ENCODE measurements at places on chromosomes 4 and X. TPM values are rescaled to one million over a fixed set of nuclear protein-coding genes. Genes with fewer than 3 reads are reported as not detected.

DNA sequence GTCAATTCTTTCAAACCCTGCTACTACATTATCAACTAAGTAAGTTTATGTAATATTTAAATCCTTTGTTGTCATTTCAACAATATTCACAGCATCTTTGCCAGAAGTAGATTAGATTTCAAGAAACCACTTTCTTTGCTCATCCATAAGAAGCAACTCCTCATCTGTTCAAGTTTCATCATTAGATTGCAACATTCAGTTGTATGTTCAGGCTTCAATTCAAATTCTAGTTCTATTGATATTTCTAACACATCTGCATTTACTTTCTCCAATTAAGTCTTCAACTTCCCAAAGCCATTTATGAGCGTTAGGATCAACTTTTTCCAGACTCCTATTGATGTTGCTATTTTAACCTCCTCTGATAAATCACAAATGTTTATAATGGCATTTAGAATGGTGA lies 66.1 kb downstream of the BMP3 start:
- no peak for DNase-seq

DNA sequence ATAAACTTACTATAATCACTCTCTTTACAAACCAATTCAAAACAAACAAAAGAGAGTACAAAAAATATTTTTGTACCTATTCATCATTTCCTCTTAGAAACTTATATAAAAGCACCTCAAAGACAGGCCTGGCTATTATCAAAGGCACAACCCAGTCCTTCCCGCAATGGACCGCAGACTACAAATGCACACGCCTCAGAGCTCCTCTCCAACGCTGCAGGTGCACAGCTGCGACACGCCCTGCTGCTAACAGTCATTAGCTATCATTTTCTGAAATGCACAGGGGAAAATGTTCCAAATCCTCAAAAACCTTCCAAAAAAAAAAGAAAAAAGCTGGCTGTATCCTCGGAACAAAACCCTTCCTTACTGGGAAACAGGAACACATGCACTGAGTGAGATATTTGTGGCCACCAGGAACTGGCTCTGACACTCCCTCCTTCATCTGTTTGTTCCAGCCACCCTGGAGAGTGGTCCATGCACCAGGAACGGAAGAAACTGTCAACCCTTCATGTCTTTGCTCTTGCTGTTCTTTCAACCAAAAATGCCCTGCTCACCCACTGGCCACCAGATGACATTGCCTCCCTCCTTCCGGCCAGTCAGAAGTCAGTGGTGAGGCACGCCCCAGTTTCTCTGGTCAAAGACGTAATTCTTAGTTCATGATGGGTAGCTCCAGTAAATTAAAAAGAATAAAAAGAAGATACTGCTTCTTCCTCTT lies 16.7 kb downstream of the IRF2 start:
- DNase-seq: no peak

DNA sequence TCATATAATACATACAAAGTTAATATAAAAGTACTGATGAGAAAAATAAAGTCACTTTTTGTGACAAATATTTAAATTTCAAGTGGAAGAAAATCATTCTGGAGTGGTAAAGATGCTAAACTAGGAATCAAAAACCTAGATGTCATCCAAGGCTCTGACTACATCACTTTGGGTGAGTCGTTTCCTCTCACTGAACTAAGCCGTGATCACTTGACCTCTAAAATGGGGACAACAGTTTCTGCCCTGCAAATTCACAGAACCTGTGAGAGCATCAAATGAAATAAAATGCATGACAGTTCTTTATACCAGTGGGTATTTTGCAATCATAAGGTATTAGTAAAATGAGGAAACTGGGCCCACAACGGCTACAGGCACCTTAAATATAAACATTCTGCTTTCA lies 63.8 kb downstream of the PRDM5 start:
- DNase-seq: peak; percentile 47

The MGARP gene
- total RNA-seq: not detected

The DMRTC1B gene
- total RNA-seq: not detected

DNA sequence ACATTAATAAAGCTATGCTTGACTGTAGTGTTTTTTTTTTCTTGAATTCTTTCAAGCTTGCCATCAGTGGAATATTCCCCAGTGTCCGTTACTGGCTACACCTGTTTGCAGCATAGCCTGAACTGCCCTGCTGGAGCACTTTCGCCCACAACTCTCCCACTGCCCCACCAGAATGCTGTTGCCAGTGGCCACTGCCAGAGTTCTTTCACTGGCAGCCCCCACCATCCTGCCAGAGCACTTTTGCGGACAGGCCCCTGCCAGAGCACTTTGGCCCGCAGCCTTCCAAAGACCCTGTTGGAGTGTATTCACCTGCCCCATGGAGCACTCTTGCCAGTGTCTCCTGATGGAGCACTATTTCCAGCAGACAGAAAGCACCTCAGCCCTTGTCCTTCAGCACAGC lies 452.3 kb upstream of the GRID2 start:
- no peak for DNase-seq

DNA sequence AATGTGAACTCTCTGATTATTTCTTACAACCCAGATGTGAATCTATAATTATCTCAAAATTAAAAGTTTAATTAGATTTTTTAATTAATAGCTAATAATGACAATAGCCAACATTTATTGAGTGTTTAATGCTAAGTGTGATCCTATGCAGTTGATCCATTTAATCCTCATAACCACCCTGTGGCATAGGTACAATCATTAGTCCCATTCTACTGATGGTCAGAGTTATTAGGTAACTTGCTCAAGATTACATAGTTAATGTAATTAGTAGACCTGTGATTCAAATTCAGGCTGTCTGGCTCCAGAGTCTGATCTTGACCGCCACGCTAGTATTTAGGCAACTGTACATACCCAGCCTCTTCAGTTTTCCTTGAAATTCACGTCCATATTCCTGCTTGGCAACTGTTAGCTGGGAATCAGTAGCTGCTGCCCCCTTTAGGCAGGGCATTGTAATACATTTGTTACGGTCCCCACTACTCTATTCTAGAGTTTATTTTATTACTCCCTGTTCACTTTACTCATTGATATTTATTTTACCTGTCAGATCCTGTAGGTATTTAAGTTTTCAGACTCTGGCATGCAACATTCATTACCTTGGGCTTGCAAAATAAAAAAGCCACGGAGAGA lies 20.6 kb upstream of the TEC start:
- peak; percentile 49 for DNase-seq

GRCh38 chrX:47499293-47499692 lies 16.3 kb upstream of the ZNF41 start:
- DNase-seq: no peak

DNA sequence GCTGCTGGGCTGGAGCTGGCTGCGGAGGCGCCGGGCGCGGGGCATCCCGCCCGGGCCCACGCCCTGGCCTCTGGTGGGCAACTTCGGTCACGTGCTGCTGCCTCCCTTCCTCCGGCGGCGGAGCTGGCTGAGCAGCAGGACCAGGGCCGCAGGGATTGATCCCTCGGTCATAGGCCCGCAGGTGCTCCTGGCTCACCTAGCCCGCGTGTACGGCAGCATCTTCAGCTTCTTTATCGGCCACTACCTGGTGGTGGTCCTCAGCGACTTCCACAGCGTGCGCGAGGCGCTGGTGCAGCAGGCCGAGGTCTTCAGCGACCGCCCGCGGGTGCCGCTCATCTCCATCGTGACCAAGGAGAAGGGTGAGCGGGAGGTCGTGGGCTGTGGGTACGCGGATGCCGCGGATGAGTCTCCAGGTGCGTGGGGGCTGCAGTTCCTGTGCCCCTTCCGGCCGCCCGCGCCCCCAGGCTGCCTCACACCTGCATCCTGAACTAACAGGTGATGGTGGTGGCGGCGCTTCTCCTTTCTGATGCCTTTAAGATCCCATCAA lies 499 bp downstream of the CYP2U1 start:
- peak; percentile 57 for DNase-seq

The GLRA2 gene
- total RNA-seq: not detected

GRCh38 chr4:116055857-116056827 lies 942.7 kb upstream of the NDST4 start:
- peak; percentile 51 for DNase-seq

GRCh38 chrX:46873746-46874145 lies 36.9 kb downstream of the RP2 start:
- no peak for DNase-seq

GRCh38 chr4:63063760-63064159 lies 1345.5 kb downstream of the TECRL start:
- DNase-seq: no peak

GRCh38 chr4:138672393-138672976 lies 343.1 kb upstream of the NOCT start:
- no peak for DNase-seq

The NUP62CL gene
- 18.3 TPM for total RNA-seq

The UGT2B15 gene
- not detected for total RNA-seq

- no peak for DNase-seq
Observed at GRCh38 chr4:26171941-26172340, 148.9 kb upstream of the RBPJ start.

The QRFPR gene
- total RNA-seq: not detected

The ETNPPL gene
- not detected for total RNA-seq

DNA sequence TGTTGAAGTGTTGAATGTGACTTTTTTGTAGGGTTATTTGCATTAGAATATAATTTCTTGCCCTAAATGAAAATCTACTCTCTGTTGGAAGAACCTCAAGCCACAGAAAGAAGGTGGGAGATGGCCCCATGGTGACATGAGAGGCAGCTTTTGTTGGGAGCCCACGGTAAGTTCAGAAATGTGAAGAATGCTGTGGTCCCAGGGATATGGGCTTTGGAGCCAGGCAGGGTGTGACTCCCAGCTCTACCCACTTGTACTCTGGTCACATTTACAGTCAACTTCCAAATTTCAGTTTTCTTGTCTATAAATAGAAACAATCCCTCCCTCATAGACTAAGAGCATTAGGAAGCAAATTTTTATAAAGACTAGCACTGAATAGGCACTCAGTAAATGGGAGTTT lies 177.8 kb downstream of the RAB28 start:
- no peak for DNase-seq

GRCh38 chr4:139207873-139208403 lies 30.9 kb upstream of the ELF2 start:
- DNase-seq: no peak

- DNase-seq: no peak
Observed at GRCh38 chr4:83852085-83852451, 316.2 kb downstream of the GPAT3 start.

DNA sequence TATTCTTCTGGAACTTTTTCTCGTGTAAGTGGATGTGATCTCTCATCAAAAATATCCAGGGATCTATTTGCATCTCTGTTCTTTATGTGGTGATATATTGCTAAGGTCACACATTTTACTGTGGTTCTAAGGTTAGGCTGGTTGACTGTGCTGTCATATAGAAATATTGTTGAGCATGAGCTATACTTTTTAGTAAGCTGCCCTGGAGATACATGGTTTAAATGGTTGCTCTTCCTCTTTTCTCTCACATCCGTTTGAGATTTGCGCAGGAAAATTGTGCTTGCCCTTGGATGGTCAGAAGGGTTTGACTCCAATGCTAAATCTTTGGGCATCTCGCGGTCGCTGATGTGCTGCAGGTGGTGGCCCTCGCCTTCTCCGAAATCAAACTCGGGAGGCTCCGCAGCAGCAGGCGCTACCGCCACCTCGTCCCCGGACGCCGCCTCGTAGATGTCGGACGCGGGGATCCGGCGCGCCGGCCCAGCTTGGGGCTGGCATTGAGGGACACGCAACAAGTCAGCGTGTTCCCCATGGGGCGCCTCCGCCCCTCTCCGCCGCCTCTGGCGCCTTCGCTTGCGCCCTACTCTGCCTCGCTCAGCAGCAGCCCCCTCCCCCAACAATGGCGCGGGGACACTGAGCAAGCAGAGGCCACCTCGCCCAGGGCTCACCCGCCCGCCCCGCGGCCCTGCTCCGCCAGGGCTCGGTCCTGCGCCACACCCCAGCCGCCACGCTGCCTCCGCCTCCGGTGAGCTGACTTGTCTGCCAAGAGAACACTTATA lies 154.5 kb downstream of the MSN start:
- DNase-seq: no peak

DNA sequence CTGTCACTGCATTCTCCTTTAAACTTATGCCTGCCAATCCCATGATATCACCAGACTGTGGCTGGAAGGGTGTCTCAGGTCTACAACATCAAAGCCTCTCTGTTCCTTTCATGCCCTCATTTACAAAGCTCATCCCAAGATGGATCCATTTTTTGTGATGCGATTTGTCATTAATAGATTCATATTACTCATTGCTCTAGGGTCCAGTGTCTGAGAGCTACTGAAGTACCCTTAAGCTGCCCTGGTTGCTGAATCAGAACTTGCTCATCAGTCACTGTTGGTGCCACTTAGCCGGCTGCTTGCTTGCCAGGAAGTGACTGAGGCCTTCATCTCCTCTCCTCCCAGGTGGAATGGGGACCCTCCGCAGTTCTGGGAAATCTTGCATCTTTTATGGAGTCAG lies 395.5 kb upstream of the BOD1L1 start:
- DNase-seq: no peak

- DNase-seq: no peak
Observed at GRCh38 chrX:134998246-134998645, 7.5 kb downstream of the SMIM10 start.

Measured in Karpas-422 (cell line).